B cell (primary cell): ENCODE measurements at places on chromosomes 6 and 20. TPM values are rescaled to one million over a fixed set of nuclear protein-coding genes. Genes with fewer than 3 reads are reported as not detected.
A peak's percentile ranks its signal among the peaks of the same experiment; 100 is the strongest.

- H3K4me1 ChIP-seq, result peaks cover 39% of the 10 kb centered on the region
- no peak overlapping the region for H3K4me3 ChIP-seq
- peak; percentile 85 for DNase-seq
- no peaks in the 10 kb centered on the region for H3K27me3 ChIP-seq
- H3K36me3 ChIP-seq, result peaks cover 5% of the 10 kb centered on the region
Measured at GRCh38 chr20:45432294-45432693, 16.4 kb downstream of the PIGT start.

- H3K27me3 ChIP-seq, result peaks cover 11% of the 10 kb centered on the region
- H3K4me3 ChIP-seq, result no peak overlapping the region
- no peaks in the 10 kb centered on the region for H3K36me3 ChIP-seq
- H3K27ac ChIP-seq, result no peak overlapping the region
- DNase-seq, result peak; percentile 77
Measured at GRCh38 chr20:2005831-2006426, 12.1 kb upstream of the PDYN start.

Gene C4B
- 3.8 and 7.4 TPM in 2 replicates for total RNA-seq

Gene E2F1
- total RNA-seq, result 2.4 and 2.7 TPM in 2 replicates

DNA sequence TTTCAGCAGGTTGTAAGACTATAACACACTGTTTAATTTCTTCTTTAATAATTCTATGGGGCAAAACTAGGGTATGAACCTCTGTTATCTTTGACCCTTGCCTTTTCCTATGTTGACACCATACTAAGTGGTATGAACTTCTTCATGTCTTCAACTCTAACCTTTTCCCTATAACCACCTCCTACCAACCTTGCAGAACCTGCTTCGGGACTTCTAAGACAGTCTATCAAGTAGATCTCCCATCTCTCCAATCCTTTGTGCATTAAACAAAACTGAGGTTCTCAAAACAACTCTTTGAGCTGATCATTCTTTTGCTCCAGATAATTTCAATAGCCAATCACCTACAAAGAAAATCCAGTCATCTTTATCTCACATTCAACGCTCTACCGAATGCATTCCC is 23.4 kb downstream of the SNAP91 start:
- H3K4me1 ChIP-seq, result no peaks in the 10 kb centered on the region
- H3K27ac ChIP-seq, result no peak overlapping the region
- no peaks in the 10 kb centered on the region for H3K27me3 ChIP-seq
- H3K4me3 ChIP-seq, result no peak overlapping the region
- H3K36me3 ChIP-seq, result no peaks in the 10 kb centered on the region
- no peak for DNase-seq

Gene LATS1
- 48.0 and 54.0 TPM in 2 replicates for total RNA-seq

- no peaks in the 10 kb centered on the region for H3K36me3 ChIP-seq
- no peak for DNase-seq
- peaks cover 28% of the 10 kb centered on the region for H3K4me1 ChIP-seq
- H3K4me3 ChIP-seq, result no peak overlapping the region
Measured at GRCh38 chr20:37520419-37520955, 563 bp upstream of the NNAT start.

Gene HSPA12B
- not detected in 2 replicates for total RNA-seq

GRCh38 chr6:106213660-106214289 is 111.8 kb downstream of the ATG5 start:
- no peak overlapping the region for H3K4me3 ChIP-seq
- peaks cover 7% of the 10 kb centered on the region for H3K4me1 ChIP-seq
- DNase-seq, result no peak

Gene DLK2
- 0.58 TPM in 1 of 2 replicates, not detected in the other for total RNA-seq

- peak overlapping the region; percentile 45 for H3K27ac ChIP-seq
- DNase-seq, result no peak
- H3K36me3 ChIP-seq, result peaks cover 3% of the 10 kb centered on the region
- H3K27me3 ChIP-seq, result no peaks in the 10 kb centered on the region
- H3K4me3 ChIP-seq, result no peak overlapping the region
Measured at GRCh38 chr20:23356203-23356602, 5.6 kb downstream of the NXT1 start.

DNA sequence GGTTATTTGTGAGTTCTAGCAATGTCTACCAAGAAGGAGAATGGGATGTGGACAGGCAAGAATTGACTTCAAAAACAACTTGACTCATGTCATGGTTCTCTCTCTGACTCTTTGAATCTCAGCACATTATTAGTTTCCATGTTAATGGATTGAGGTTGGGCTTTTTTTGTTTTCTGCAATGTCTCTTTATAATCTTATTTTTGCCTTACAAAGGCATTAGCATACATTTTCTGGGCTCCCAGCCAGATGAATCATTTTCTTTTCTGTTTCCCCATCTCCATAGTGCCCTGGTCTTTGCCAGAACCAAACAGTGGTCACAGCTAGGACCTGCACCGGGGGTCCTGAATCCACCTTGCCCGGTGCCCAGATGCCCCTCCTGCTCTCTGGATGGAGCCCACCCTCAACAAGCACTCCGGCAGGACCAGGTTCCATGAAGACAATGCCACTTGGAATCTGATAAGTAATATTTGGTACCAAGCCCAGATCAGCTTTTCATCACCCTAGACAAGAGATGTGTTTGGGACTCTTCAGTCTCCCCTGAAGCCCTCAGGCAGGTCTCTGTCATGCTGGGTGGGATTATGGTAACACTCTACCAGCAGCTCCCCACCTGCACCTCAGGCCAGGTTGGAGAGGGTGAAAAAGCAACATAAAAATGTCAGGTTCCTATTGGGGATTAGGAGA is 266.7 kb upstream of the SULF2 start:
- no peaks in the 10 kb centered on the region for H3K36me3 ChIP-seq
- no peak overlapping the region for H3K4me3 ChIP-seq
- no peaks in the 10 kb centered on the region for H3K27me3 ChIP-seq
- H3K27ac ChIP-seq, result no peak overlapping the region
- H3K4me1 ChIP-seq, result no peaks in the 10 kb centered on the region

GRCh38 chr6:85678026-85678601 is 35.4 kb upstream of the SYNCRIP start:
- H3K27me3 ChIP-seq, result no peaks in the 10 kb centered on the region
- H3K27ac ChIP-seq, result peak overlapping the region; percentile 89
- H3K36me3 ChIP-seq, result no peaks in the 10 kb centered on the region
- H3K4me1 ChIP-seq, result peaks cover 25% of the 10 kb centered on the region

GRCh38 chr6:30781743-30782424 is 37.5 kb upstream of the IER3 start:
- H3K4me1 ChIP-seq, result peaks cover 11% of the 10 kb centered on the region
- H3K27ac ChIP-seq, result peak overlapping the region; percentile 40
- peak; percentile 65 for DNase-seq
- no peaks in the 10 kb centered on the region for H3K36me3 ChIP-seq

DNA sequence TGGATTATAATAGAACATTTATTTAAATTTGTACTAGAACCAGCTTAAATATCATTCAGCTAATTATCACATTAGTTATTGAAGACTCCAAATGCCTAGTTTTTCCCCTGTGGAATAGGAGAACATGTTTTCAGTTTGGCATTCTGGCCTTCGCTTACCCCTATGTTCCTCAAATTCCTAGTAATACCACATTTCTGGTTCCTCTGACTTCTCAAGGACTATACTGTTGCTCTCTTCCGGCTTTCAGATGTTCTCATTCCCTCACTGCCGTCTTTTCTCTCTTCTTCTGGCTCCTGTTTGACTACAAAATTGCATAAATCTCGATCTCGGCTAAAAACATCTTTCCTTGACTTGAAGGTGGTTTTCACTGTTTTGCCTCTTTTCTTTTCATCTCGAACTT is 71.8 kb upstream of the KHDRBS2 start:
- H3K4me3 ChIP-seq, result no peak overlapping the region
- no peak for DNase-seq
- H3K27me3 ChIP-seq, result no peaks in the 10 kb centered on the region
- H3K36me3 ChIP-seq, result no peaks in the 10 kb centered on the region

DNA sequence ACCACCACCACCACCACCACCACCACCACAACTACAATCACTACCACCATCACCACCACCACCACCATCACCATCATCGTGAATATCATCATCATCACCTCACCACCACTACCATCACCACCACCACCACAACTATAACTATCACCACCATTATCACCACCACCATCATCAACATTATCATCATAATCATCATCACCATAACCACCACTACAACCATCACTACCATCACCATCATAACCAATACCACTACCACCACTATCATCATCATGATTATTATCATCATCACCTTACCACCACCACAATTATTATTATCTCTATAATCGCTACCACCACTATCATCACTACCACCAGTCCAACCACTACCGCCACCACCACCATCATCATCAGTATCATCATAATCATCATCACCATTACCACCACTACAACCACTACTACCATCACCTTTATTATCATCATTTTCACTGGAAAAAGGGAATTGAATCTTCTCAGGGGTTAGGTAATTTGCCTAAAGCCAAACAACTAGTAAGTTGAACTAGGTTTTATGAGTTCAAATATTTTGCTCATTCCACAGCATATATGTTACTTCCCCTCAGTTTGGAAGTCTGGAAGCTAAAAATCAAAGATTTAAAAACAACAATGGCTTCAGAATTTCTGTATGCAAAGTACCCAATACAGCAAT is 8.3 kb downstream of the RIPOR2 start:
- H3K27ac ChIP-seq, result peak overlapping the region; percentile 32
- peaks cover 13% of the 10 kb centered on the region for H3K36me3 ChIP-seq
- H3K4me3 ChIP-seq, result peak overlapping the region; percentile 16

GRCh38 chr6:150354754-150355571 is 13.8 kb upstream of the IYD start:
- no peaks in the 10 kb centered on the region for H3K4me1 ChIP-seq
- H3K36me3 ChIP-seq, result no peaks in the 10 kb centered on the region
- no peak overlapping the region for H3K4me3 ChIP-seq
- no peak for DNase-seq

DNA sequence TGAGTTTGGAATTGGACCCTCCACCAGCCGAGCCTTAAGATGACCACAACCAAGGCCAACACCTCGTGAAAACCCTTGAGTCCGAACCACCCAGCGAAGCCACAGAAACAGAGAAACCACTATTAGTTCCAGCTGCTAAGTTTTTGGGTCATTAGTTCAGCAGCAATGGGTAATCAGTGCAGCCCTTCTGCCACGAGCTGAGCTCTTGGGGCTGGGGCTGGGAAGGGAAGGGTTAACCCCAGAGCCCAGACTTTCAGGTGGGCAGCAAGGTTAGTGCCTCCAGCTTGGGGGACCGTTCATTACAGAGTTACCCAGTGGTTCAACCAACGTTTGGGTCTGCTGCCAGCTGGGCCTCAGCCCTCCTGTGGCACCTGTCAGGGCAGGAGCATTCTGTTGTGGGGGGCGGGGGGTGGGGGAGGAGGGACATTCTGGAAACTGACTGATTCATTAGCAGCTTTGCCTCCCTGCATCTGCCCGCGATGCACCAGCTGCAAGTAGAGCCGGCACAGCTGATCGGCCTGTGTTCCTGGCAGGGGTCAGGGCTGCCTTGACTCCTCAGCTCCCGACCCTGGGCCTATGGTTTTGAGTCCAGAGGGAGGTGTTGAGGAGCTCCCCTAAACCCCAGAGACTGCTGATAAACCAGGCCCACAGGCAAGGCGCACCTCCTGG is 52.7 kb downstream of the TGM2 start:
- no peaks in the 10 kb centered on the region for H3K27me3 ChIP-seq
- no peaks in the 10 kb centered on the region for H3K4me1 ChIP-seq
- H3K4me3 ChIP-seq, result no peak overlapping the region
- no peak overlapping the region for H3K27ac ChIP-seq
- no peak for DNase-seq
- no peaks in the 10 kb centered on the region for H3K36me3 ChIP-seq

DNA sequence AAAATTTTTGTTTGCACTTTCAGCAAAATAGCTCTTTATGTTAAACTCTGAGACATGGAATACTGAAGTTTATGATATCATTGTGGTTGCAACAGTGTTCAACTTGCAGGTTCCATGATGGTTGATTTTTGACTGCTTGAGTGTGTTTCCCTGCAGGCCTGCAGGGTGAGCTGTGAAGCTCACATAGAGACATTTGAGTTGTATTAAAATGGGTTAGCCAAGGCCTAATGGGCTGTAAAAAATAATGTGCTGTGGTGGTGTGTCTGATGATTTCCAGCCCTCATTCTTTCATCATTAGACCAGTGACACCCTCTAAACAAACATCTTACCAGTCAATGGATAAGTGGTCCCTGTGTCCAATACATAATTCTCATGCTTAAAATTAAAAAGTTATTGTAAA is 321.4 kb downstream of the FARS2 start:
- peaks cover 9% of the 10 kb centered on the region for H3K4me1 ChIP-seq
- no peak for DNase-seq
- H3K27me3 ChIP-seq, result no peaks in the 10 kb centered on the region
- H3K27ac ChIP-seq, result no peak overlapping the region

DNA sequence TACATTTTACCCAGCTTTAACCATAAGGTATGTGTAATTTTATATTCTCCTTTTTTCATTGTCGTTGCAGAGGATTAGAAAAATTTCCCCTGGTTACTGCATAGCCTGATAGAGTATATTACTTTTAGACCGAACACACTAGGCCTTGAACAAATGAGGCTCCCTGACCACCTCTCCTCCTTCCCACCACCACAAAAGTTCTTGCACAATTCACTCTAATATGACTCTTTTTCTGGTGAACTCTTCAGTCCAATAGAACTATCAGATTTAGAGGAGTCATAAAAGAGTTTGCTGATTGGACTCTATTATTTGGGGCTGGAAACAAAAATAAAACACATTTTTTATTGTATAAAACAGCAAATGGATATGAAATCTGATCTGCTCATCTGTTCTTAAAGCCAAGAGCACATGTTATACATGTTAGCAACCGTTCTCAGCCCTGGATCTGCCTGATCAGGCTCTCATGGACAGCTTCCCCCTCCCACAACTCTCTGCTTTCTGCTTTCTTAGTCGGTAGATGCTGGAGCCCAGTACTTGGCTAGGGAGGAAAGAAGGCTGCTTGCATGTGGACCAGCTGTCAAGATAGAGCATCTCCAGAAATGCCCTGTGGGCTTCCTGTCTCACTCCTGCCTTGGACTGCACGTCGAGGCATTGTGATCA is 83.5 kb downstream of the CD164 start:
- DNase-seq, result no peak
- no peak overlapping the region for H3K27ac ChIP-seq
- no peaks in the 10 kb centered on the region for H3K27me3 ChIP-seq
- H3K4me1 ChIP-seq, result peaks cover 9% of the 10 kb centered on the region

Gene ZNF391
- 4.4 and 7.0 TPM in 2 replicates for total RNA-seq

- no peaks in the 10 kb centered on the region for H3K36me3 ChIP-seq
- no peak for DNase-seq
- no peaks in the 10 kb centered on the region for H3K27me3 ChIP-seq
Measured at GRCh38 chr20:47993817-47994216, 208.5 kb upstream of the SULF2 start.

DNA sequence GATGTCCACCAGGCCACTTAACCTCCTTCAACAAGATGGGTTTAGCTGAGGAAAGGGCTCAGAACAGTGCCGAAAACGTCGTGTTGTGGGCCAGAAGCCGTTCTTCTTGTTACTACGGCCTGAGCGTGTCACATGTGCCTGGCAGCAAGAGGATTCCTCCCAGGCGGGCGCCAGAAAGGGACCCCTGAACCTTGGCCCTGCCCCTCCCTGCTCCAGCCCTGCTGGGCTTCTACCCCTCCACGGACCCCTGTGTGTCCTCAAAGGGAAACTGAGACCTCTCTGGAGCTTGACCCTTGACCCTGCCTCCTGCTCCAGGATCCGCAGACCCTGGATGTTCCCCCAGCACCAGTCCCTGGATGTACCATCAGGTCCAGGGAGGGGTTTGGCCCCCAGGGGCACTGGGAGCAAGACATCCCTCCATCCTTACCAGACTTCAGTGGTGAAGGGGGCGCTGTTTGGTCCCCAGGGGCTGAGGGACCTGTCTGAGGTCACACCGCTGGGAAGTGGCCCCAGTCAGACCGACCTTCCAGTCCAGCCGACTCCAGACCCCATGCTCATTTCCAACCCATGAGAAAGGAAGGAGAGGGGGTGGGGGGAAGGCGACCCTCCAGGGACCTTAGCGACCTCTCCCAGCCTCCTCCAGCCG is 10.1 kb downstream of the HRH3 start:
- peaks cover 22% of the 10 kb centered on the region for H3K27me3 ChIP-seq
- H3K27ac ChIP-seq, result no peak overlapping the region
- no peak overlapping the region for H3K4me3 ChIP-seq
- H3K4me1 ChIP-seq, result no peaks in the 10 kb centered on the region
- no peak for DNase-seq
